ENCODE measurements at places on chromosomes 1 and 21.

- DNase-seq = no peak
Observed at GRCh38 chr1:225825078-225825477, 15.2 kb downstream of the EPHX1 start.

DNA sequence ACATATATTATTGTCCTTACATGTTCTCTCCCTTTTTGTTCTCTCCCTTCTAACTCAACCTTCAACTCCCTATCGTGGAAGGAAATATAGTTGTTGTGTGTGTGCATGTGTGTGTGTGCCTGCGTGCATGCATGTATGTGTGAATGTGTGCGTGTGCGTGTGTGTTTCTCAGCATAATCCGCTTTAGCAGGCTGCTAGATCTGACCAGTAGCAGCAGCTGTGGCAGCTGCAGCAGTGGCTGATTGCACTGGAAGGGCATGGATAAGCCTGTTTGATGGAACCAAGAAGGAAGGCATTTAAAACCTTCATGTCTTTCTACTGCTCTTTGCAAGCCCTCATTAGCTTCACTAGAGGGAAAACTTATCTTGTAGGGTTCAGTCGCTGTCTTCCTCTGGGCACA, 65.6 kb upstream of the IRF2BP2 start:
- DNase-seq = no peak

- no peak for DNase-seq
Observed at GRCh38 chr1:100535264-100535663, 2.7 kb upstream of the GPR88 start.

GRCh38 chr1:9388335-9389180, 95.9 kb downstream of the SPSB1 start:
- no peak for DNase-seq

DNA sequence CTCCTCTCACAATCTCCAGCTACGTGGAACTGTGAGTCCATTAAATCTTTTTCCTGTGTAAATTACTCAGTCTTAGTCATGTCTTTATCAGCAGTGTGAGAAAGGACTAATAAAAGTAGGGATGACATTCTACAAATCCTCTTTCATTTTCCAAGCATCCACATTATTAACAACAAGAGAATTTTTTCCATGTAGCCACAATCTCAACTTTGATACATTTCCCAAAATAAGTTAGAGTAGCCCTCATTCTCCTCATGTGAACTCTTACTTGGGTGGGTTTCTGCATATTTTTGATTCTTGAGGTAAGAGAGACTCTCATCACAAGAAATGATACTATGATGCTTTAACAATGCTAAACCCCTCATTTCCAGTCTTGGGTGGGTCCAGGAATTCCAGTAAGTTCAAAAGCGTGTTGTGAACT, 52.8 kb downstream of the TNFSF18 start:
- DNase-seq = no peak

DNA sequence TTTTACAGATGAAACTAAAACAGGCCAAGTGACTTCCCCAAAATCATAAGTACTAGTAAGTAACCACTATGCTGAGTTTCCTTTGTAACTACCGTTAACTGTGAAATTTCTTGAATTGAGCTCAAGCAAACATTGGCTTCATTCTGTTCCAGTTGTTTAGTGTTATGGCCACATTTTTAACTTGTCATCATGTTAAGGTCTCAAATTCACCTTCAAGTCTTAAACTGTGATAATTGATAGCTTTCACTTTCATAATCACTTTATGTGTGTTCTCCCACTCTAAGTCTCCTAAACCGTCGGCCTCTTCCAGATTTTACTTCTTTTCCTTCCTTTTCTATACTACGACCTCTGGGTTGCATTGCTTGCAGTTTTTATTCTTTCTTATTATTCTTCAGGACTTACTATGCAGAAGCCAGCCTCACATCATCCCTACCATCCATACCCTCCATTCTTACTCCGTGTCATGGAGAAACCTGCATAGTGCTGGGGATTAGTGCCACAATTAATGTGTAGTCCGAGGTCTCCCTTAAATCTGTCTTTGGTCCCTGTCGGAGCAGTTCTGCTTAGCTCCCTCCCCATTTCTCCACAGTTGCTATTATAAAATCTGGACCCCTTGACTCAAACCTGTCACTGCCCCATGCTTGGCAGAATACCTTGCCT, 5.8 kb downstream of the KIF1B start:
- DNase-seq = no peak

DNA sequence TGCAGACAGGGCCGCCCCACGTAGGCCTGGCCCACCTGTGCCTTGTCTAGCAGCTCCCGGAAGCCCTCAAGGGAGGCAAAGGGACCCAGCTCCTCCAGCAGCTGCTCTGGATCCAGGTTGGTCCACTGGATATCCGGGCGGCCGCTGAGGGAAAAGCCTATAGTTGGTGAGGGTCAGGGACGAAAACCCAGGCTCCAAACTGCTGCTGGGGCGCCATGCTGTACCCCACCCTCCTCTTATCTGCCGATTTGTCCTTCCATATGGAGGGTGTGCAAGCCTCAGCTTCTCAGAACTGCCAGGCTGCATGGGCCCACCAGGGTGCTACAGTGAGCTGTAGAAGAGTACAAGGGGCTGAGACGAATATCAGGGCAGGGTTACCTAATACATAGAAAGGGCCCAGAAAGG, 12.2 kb downstream of the PTCH2 start:
- DNase-seq = no peak

- DNase-seq = no peak
Observed at GRCh38 chr1:167698313-167698712, 23.5 kb upstream of the MPZL1 start.

DNA sequence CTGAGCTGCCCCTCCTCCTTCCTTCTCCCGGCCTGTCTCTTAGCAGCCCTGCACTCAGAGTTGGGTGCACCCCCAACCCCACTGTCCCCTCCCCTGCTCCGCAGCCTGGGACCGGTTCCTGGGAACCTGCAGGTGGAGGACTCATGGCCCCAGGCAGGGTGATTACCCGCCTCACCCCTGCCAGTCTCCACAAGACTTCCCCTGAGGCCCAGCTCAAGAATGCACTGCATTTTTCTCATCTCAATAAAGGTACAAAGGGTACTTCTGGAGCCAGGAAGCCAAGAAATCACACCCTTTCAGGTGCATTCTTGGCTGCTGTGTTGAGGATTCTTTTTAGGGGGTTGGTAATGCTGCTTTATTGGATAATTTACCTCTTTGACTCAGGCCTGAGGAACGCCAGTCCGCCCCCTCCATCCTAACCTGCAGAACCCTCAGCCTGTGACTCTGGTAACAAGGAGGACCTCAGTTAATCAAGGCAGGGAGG, 126.3 kb upstream of the TMPRSS2 start:
- DNase-seq = no peak

GRCh38 chr1:45643321-45643720, 19.5 kb upstream of the CCDC17 start:
- no peak for DNase-seq

DNA sequence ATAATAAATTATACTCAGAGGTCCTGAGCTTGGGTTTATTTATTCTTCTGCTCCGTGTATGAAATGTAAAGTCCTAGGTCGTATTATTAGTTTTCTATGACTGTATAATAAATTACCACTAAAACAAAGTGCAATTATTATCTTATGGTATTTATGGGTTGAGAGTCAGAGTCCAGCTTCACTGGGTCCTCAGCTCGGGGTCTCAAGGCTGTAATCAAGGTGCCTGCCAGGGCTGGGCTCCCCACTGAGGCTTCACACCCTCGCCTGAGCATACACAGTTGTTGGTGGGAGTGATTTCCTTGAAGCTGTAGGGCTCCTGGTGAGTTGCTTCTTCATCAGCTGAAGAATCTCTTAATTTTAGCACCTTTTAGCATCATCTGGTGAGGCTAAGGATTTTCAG, 15.2 kb downstream of the UBASH3A start:
- no peak for DNase-seq

DNA sequence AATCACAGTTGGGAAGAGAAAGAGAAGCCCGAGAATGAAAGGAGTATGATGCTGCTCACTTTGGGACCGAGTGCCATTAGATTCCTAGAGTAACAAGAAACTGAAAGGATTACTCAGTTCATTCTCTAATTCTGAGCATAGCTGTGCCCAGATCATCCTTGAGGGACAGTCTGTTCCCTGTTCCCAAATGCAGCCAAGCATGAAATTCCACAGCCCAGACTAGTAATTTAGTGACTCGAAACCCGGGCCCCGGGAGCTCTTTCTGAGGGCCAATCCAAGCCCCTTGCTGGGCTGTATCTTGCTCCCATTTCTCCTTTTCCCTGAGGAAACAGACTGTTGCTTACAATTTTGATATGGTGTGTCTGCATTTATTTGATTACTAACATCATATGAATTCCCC, 30.0 kb upstream of the ETS2 start:
- DNase-seq = no peak

DNA sequence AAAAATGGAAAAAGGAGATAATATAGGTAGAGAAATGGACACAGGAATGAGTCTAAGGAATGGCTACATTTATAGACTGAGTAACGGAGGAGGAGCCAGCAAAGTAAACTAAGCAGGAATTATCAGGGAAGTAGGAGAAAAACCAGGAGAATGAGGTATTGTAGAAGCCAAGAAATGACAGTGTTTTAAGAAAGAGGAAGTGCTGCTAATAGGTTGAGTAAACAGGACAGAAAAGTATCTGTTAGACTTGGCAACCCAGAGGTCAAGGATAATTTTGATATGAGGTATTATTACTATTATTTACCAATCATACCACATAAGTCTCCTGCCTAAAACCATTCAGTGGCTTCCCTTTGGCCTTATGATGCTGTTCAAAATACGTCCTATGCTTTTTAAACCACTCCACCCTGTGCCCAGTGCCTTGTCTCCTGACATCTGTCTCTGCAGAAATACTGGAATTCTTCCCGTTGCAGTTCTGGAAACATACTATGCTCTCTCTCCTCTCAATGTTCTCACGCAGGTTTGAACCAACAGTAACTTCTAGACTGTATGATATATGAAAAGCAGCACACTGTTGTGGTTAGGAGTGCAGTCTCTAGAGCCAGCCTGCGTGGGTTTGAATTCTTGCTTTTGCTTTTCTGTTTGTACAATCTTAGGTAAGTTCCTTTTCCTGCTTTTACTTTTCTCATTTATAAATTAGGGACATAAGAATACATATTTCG, 24.6 kb upstream of the NEK7 start:
- DNase-seq = no peak

GRCh38 chr1:208499601-208500000, 255.4 kb upstream of the PLXNA2 start:
- DNase-seq = no peak

DNA sequence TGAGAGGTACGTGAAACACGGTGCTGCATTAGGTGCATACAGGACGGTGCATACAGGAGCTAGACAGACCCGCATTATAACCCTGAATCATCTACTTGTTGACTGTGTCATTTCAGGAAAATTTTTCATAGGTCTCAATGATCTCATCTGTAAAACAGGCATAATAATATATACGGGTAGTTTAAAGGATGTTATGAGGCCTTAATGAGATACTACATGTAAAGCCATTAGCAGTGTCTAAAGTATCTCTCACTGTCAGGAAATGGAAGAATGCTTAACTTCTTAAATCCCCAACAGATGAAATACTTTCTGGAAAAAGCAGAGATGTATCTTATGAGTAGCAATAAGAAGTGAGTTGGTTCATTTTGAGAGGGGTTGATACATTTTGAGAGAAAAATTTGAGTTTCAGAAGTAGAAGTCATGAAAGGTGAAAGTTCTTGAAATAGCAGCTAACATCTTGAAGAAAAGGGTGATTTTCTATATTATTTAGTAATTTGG, 669.6 kb downstream of the PTPRC start:
- DNase-seq = no peak

GRCh38 chr21:46287541-46287940, 1.4 kb downstream of the YBEY start:
- DNase-seq = no peak

GRCh38 chr21:44986471-44987291, 46.9 kb downstream of the SLX9 start:
- no peak for DNase-seq

DNA sequence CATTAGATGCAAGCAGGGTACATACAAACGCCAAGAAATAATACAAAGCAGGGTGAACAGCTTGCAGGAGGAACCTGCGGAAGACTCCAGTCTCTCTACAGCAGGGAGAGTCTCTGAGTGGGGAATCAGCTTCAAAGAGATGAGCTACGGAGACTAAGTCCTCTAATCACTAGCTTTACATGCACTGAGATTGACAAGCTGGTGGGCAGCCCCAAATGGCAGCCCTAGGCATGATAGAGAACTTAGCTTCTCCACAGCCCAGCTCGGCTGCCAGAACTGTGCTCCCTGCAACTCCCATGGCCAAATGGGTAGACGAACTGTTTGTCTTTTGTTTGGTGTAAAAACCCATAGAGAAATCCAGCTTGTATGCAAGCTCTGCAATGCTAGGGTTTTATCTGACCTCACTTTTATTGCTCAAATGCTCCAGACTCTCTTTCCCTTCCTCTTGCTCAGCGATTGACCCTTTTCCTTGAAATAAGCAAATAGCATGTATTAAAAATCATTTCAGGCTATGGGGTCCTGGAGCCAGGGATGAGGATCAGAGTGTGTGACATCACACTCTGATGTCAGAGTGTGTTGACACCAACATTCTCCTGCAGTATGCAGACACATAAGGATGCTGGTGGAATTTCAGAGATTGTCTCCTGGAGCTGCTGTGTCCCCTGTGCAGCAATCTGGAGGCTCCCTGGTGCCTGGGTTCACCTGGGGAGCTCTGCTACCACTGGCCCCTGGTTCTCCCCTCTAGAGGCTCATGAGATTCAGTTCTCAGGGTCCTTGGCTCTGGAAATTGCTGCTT, 238.5 kb downstream of the TTLL7 start:
- DNase-seq = no peak

- no peak for DNase-seq
Observed at GRCh38 chr1:58899587-58900271, 115.9 kb upstream of the JUN start.

GRCh38 chr21:41254090-41254700, 62.4 kb upstream of the FAM3B start:
- DNase-seq = no peak

GRCh38 chr1:61980561-61980960, 214.1 kb upstream of the L1TD1 start:
- no peak for DNase-seq

DNA sequence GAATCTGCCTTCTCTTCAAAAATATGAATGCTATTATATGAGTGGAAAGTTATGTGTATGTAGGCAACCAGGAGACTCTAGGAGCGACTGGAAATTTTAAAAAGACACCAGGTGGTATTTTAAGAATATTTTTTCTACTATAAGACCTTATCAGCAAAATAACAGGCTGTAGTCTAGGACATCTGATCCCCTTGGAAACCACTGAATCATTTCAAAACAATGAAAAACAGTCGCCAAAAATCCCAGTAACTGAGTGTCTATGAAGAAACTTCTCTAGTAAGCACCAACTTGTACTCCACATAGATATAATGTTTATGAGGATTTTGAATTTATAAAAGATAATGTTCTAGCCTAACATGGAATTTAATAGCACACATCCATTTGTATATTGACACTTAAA, 358.5 kb downstream of the GPATCH2 start:
- no peak for DNase-seq

DNA sequence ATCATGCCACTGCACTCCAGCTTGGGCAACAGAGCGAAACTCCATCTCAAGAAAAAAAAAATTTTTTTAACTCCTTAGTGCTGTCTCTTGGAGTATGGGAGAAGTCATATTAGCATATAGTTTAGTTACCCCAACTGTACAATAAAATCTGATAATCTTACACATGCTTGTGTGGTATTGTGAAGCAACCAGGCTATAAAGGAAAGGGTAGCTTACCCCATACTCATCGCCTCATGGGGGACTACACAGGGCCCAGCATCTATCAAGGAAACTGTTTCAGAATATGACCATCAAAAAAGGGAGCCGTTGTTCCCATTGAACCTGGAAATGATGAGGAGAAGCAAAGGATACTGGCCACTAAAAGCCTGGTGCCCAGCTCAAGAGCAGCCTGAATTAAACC, 3.0 kb upstream of the TRAF3IP3 start:
- no peak for DNase-seq

Measured in GM12892 (cell line).